ENCODE measurements at places on chromosomes 1 and 21.

DNA sequence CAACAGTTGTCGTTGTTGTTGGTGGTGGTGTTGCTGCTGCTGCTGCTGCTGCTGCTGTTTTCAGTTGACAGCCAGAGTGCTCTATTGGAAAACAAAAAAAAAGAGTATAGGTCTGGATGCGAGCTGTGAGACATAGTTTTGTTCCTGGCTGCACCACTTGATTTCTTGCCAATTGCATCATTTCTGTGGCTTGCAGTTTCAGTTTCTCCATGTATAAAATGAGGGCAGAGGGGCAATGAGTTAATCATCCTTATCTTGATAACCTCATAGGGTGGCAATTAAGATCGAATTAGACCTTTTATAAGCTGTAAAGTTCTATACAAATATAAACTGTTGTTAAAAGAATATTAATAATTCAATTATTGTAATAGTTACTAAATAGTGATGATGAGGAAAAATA lies 156.7 kb downstream of the DMRTA2 start:
- no peak for DNase-seq

GRCh38 chr1:17924578-17924977 lies 169.4 kb downstream of the ACTL8 start:
- no peak for DNase-seq

DNA sequence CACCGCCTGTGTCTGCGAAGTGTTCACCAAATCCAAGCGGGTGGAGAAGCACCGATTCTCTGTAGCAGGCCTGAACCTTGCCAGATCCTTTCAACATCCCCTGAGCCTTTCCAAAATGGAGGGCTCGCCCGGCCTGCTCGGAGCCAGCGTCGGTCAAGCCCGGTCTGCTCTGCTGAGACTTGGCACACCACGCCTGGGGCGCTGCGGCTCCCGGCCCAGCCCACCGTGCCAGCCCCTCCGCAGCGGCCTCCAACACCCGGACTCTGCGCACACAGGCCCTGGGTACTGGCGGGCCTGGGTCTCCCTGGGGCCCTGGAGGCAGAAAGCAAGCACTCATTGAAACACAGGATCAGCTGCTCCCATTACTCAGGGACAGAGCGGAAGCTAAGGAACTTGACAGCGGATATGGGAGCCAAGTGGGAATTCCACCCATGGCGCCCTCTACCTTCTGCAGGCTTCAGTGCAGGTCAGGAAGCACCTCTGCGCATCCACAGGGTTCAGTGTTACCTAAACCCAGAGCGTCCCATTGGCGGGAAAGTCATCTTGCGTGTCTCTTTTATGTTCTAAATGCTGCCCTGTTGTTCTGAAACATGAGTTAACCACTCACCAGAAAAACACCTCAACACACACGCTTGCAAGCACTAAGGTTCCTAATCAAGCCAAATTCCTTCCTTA lies 159.9 kb downstream of the ZBTB18 start:
- DNase-seq: no peak

DNA sequence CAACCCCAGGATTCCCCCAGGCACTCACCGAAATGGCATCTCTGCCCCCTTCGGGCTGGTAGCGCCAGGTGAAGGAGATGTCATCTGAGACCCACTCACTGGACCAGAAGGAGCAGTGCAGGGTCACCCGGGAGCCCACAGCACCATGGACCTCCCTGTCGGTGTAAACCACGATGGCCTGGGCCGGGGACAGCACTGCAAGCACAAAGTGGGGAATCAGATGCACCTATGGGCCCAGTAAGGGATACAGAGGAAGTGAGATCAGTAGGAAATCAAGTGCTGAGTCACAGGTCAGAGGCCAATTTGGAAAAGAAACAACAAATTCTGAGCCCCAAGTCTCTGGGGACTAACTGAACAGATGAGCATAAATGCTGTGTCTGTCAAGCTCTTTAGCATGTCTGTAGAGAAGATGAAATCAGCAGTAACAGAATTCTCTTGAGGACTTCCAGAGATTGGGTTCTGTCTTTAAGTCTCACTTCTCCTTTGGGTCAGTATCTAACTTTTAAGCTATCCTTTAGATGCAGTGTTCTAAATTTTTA lies 2.5 kb downstream of the MPZ start:
- DNase-seq: no peak

DNA sequence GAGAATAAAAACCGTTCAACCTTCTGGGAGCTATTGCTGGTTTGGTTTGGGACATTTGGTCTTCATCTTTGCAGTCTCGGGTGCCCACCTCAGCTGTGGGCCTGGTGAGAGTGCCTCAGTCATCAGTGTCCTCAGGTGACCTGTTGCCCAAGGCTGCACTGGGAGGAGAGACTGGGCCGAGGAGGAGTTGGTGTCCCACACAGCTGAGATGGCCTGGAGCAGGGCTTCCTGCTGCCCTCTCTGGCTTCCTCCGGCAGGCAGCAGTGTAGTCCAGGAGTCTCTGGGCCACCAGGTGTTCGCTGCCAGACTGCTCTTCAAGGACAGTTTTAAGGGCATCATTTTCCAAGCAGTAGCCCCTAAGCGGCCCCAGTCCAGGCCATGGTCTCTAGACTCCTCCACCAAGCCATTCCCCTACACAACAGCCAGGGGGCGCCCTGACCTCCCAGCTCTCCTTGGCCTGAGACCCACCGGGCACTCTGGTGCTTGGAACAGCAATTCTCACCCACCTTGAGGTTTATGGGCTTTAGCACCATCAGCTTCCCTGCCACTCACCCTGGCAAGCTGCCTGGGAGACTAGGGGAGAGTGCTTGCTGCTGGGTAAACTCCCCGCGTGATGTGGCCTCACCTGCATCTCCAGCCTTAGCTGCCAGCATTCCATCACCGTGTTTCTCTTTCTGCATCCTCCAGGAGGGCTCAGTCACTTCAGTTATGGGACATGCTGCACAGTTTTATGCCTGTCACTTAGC lies 9.1 kb upstream of the SYTL1 start:
- DNase-seq: peak; percentile 52

GRCh38 chr1:225860107-225860506 lies 22.1 kb downstream of the TMEM63A start:
- DNase-seq: no peak

- no peak for DNase-seq
Measured at GRCh38 chr1:148160343-148161052, 8.4 kb upstream of the NBPF11 start.

DNA sequence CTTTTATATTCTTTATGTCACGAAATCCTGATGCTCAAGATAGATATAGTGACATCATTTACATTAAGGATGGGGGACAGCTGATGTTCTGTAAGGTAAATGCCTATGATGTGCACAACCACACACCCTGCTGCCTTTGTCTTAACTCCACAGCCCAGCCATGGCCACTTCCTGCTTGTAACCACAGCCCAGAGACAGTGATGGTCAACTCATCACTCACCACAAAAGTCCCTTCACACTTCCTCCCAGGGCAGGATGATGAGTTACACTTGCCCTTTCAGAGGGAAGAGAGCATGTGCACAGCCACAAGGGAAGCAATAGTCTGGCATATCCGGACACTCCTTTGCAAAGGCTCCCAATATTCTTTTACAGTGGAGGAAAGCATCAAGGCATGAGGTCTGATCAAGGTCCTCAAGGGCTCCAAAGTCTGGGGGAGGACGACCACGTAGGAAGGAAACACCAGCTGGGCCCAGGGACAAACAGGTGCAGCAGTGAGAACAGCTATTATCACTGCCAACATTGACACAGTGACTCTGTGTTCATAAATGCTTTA lies 53.8 kb downstream of the PLPP3 start:
- no peak for DNase-seq

GRCh38 chr1:84037758-84038611 lies 39.1 kb upstream of the TTLL7 start:
- DNase-seq: no peak

- no peak for DNase-seq
Measured at GRCh38 chr1:194004146-194004545, 817.7 kb upstream of the B3GALT2 start.

DNA sequence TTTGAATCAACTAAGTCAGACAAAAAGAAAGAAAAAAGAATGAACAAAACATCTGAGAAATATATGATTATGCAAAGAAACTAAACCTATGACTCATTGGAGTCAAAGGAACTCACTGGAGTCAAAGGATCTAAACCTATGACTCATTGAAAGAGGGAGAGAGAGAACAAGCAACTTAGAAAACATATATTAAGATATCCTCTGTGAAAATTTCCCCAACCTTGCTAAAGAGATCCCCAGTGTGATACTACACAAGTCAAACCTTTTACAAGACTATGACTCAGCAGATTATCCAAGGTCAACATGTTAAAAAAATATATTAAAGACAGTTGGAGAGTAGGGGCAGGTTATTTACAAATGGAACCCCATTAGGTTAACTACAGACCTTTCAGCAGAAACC lies 1538.3 kb downstream of the NCAM2 start:
- DNase-seq: no peak

DNA sequence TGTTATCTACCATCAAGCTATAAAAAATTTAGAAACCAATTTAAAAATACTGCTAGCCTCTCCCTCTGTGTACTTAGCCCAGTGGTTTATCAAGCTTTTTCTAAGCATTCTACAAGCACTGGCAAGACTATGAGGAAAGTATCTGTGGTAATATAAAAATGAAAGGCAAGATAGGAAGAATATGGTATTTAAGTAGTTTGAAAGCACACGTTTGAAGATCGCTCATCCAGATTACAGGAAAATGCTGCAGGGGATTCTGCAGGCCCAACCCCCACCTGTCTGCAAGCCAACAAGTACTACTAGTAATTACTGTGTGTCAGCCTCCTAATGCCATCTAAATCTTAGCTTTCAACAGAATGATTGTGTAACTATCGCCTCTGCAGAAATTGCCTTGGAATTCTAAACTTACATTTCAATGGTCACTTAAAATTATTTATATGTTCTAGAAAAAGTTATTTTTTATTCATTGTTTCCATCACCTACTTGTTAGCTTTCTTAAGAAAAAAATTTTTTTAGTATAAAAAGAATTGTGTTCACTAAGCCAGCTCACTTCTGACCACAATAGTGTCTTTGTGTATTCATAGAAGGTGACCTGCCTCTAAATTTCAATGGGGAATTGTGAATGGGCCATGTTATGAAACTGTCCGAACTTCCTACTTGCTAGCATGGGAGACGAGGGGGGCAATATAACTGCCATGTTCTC lies 8.5 kb downstream of the ERRFI1 start:
- DNase-seq: no peak

- no peak for DNase-seq
Measured at GRCh38 chr1:41564741-41565475, 80.4 kb upstream of the EDN2 start.

DNA sequence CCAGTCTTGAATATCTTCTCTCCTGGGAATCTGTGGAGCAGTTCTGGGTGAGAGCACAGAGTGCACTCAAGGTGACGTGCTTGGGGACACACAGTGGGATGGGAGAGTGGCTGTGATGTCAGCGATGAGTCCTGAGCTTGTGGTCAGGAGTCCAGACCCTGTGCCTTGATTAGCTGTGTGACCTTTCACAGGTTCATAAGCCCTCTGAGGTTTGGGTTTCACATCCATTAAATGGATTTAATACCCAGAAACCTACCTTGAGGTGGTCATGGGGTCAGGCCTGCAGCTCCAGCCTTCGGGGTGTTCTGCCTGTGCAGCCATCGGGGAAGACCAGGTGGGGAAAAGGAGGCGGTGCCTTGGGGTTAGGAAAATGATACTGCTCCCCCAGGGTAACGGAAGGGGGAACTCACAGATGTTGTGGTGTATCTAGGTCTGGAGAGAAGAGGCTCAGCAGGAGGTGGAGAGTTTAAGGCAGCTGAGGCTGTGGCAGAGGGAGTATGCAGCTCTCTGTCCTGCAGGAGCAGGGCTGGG lies 38.5 kb upstream of the ETV3 start:
- no peak for DNase-seq

DNA sequence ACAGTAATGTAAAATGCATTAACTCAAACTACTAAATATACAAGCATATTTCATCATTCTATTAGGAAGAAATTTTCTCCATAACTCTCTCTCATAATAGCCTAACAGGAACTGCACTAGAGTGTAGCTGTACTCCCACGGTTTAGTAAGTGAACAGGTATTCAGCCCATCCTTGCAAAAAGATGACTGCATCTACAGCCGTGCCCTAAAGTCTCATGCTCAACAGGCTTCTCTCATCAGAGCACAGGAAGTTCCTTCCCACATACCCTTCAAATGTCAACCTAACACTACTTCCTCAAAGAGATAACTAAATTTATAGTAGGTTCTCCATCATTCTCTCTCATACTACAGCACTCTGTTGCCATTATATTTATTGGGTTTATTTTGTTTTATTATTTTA lies 251.6 kb downstream of the AKT3 start:
- DNase-seq: peak; percentile 34

DNA sequence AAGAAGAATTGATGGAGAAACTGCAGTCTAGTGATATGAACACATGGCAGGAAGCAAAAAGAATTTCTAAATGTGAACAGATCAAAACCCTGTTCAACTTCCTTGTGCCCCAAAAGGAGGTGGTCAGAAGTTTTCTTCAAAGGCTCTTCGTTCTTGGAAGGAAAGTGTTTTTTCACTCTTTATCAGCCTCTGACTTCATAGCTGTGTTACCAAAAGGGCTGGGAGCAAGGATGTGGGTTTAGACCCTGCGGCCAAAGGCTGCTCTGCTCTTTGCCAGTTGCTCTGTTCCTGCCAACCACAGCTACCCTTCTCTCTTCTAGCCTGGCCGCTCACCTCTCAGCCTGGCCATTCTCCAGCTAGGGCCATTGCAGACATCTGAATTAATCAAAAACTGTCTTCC lies 53.8 kb downstream of the PTGER3 start:
- DNase-seq: no peak

DNA sequence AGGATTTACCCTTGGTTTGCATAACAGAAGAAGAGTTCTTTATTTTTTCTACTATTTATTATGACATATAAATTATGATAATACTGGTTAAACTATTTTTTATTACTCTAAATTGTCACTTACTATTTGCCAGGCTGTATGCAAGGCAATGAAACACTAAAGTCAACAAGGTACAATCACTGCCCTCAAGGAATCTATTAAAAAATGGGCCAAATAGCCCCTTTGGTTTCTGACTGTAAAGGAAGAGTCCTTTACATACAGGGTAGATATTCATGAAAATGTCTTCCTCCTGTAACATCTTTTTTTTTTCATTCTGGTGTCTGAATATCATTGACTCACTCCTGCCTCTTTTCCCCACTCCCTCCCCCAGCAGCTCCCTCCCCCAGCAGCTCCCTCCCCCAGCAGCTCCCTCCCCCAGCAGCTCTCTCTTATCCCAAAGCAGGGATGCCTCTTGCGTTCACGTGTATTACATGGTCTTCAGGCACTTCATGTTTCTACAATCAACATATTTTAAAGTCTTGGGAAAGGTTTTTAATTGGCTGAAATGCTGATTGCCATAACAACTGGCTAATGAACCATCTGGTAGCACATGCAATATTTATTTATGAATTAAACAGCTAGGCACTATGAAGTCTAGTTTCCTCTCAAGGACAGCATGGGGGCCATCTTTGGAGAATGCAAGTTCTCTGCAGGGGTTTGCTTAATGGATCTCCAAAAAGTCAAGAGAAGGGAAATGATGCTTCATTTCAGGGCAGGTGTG lies 400.4 kb upstream of the PLXNA2 start:
- DNase-seq: no peak

All from activated CD4-positive, alpha-beta T cell treated with anti-CD3 and anti-CD28 coated beads, Interleukin-2, amount 50 U/mL, for 4 hours (primary cell).